ENCODE measurements at places on chromosomes 1 and 21.
A peak's percentile ranks its signal among the peaks of the same experiment; 100 is the strongest.

DNA sequence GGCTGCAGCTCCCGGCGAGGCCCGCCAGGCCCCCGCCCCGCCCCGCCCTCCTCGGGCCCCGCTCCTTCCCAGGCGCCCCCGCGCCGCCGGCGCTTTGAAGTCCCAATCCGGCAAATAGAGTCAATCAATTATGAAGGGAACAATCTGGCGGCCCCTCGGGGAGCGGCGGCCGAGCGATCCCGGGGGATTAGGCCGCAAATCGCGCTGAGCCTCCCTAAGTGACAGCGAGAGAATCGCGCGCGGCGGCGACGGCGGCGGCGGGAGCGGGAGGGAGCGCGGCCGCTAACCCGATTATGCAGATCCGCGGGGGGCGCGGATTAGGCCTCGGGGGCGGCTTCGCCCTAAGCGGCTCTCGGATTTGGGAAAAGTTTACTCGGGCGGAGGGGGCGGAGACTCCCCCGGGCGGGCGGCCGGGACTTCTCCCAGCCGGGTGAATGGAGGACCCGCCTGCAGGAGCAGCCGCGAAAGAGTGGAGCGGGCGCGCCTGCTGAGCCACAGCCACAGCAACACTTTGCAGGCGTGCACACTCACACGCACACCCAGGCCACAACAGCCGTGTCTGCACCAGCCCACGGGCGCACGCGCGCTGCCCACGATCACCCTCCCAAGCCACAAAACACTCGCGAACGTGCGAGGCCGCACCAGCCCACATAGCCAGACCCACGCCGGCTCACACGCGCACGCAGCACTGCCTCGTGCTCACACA is 23.0 kb upstream of the DMBX1 start:
- no peak for DNase-seq

GRCh38 chr1:189764391-189765320 is 713.0 kb downstream of the BRINP3 start:
- DNase-seq = no peak

- no peak for DNase-seq
These were observed 12.1 kb upstream of the C1orf174 start for GRCh38 chr1:3911981-3912808.

DNA sequence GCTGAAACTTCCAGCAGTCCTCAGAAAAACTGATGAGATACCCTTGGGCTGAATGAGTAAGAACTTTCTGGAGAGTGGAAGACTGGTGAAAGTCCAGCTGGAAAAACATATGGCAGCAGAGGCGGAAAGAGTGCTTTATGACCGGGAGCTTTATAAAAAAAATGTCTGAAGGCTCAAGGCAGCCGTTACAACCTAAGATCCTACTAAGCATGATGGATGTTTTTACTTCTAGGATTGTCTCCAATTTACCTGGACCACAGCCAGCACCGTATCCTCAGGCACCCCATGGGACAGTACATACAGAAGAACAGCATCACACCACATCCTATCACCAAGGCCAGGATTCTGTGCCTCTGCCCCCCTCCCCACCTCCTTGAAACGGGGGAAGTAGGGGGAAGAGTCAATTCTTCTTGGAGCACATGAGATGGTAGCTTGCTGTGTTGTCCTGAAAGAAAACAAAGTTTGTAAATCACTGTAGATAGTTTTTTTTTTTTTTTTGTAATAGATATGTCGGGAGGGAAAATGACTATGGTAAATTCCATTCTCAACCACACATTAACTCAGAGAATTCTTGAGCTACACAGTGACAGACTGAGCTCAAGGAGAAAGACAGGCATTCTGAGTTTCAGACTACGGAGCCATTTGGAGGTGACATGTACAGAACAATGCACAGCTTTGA is 11.8 kb upstream of the IRF2BP2 start:
- no peak for DNase-seq

DNA sequence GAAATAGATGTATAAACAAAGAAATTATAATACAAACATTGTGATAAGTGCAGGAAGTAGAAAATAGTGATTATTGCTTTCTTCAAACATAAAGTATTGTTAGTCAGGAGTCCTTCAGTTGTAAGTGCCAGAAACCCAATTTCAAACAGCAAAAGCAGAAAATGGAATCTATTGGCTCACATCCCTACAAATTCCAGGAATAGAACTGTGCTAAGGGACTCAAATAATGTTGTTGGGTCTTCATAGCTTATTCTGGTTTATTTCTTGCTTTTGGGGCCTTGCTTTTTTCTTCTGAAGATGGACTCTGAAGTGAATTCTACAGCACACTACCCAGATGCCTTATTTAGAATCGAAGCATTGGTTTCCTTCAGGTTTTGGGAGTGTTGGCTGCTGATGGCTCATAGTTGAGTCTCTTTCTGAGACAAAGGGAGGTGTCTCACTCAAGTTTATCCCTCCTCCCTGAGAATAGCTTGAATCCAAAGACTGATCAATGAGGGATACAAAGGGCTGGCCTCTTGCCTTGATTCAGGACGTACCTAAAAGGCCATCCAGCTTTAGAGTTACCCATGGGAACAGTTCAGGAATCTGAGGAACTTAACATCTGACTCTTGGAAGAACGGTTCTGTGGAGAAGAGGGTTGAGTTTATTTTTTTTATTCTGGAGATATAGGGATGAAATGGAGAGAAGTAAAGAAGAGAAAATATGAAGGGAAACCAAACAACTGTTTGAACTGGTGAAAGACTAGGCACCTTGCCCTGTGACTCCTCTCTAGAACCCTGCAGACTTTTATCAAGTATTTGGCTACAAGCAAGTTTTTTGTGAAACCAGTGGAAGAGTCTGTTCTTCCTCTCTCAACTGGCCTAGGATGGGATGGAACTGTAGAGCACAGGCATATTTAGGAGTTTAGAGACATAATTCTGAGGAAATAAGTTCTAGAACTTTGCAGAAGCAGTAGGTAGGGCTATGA is 39.0 kb upstream of the ATG4C start:
- no peak for DNase-seq

DNA sequence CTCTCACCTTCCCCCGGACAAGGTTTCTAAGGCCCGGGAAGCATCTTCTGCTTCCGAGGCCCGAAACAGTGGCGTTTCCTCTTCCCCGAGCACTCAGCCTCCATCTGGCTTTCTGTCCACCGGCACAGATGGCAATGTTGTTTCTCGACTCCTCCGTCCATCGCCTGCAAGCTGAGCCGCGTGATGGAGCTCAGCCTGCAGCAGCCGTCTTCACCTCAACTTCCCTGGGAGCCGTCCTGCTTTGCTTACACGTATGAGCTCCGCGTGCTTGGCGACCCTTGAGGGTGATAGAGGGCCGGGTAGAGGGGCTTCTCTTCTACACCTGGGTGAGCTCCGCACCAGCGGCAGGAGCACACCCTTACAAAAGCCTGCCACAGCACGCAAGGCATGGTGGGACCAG is 80.4 kb downstream of the AJAP1 start:
- no peak for DNase-seq

- no peak for DNase-seq
These were observed 1.8 kb downstream of the CDC42BPA start for GRCh38 chr1:227316456-227316855.

- DNase-seq = peak; percentile 83
These were observed 26.8 kb downstream of the PTTG1IP start for GRCh38 chr21:44846485-44847260.

- DNase-seq = no peak
These were observed 468.1 kb upstream of the PTBP2 start for GRCh38 chr1:96253246-96254035.

DNA sequence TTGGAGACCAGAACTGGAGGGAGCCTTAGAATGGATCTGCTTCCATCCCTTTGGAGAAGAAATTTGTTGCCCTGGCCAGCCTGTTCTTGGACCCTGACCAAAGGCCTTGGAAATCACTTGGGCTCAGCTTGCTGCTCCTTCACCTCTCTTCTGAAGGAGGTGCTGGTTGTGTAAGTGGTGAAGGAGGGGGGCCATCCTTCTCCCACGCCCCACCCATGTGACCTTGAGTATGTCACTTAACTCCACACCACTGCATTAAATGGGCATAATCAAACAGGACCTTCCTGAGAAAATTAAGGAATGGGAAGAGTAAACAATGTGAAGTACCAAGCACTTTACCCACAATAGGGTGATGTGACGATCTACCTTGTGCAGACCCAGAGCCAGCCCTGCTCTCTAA is 68.3 kb upstream of the GJB5 start:
- DNase-seq = no peak

- DNase-seq = no peak
These were observed 19.8 kb downstream of the PGLYRP3 start for GRCh38 chr1:153292740-153293479.

DNA sequence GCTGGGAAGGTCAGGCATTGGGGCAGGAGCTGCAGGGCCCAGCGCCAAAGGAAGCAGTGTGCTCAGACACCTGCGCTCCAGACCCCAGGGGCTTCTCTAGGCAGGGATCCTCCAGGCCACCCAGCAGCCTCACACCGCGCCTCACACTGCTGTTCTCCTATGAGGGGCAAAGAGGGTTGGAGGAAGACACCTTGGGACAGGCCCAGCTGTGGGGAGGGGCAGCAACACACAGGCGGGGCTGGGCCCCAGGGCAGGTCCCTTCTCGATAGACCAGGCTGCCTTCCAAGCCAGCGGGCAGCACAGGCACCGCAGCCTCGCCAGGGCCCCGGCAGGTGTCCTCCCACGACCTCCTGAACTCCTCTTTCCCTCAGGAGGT is 20.7 kb upstream of the PRSS38 start:
- no peak for DNase-seq

GRCh38 chr21:25809013-25809412 is 74.2 kb downstream of the GABPA start:
- no peak for DNase-seq

DNA sequence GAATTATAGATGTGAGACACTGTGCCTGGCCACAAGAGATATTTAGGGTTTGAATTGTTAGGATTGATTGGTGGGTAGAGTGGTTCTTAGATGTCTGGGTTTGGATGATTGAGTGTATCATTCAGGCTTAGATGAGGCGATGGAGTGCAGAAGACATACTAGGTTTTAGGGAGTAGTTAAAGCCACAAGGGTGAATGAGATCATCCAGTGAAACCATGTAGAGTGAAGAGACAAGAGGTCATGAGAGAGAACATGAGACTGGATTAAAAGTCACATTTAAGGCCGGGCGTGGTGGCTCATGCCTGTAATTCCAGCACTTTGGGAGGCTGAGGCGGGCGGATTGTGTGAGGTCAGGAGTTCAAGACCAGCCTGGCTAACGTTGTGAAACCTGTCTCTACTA is 37.2 kb downstream of the ZFYVE9 start:
- no peak for DNase-seq

DNA sequence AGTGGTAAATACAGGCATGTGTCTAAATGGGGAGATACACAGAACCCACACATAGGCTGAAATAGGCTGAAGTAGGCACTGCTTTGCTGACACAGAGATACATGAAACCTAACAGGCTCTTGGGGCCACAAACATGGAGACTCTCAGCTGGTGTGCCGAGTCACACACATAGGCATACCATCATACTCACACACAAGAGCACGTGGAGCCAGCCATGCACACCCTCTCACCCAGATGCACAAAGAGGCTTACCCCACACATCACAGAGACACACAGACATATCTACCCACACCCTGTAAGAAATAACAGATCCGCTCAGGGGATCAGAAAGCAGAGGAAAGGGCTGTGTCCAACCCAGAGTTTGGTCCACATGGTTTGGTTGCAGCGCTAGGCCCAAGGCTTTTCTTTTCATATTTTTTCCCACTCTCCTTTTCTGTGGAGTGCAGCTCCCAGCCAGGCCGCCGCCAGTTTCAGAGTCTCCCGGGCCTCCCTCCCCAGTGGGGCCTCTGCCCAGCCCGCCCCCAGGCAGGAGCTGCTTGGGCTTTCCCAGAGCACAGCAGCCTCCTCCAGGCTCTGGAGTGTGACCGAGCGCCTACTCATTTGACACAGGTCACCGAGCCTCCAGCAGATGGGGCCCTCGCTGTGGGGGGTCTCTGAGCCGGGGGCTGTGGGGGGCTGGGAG is 3.9 kb upstream of the POU3F1 start:
- no peak for DNase-seq

Measured in large intestine (tissue), 12 donors.